Heart left ventricle (tissue), 16 donors: ENCODE measurements at places on chromosomes 1 and 21.

GRCh38 chr1:244980605-244981004, 116.3 kb upstream of the HNRNPU start:
- H3K27me3 ChIP-seq = no peaks in the 10 kb centered on the region
- DNase-seq = no peak
- no peaks in the 10 kb centered on the region for H3K4me1 ChIP-seq
- H3K4me3 ChIP-seq = no peak overlapping the region
- no peak overlapping the region for H3K27ac ChIP-seq

- no peaks in the 10 kb centered on the region for H3K27me3 ChIP-seq
- peaks cover 20% of the 10 kb centered on the region for H3K36me3 ChIP-seq
- H3K4me1 ChIP-seq = peaks cover 42% of the 10 kb centered on the region
- peak overlapping the region; percentile 71 for H3K27ac ChIP-seq
- peak; percentile 69 for DNase-seq
These were observed 28.8 kb downstream of the TAF5L start for GRCh38 chr1:229596925-229597699.

- H3K27ac ChIP-seq = no peak overlapping the region
- no peaks in the 10 kb centered on the region for H3K4me1 ChIP-seq
- H3K4me3 ChIP-seq = no peak overlapping the region
- H3K36me3 ChIP-seq = no peaks in the 10 kb centered on the region
- DNase-seq = no peak
These were observed 507.6 kb downstream of the NEGR1 start for GRCh38 chr1:71774705-71775104.

- H3K4me3 ChIP-seq = no peak overlapping the region
- H3K36me3 ChIP-seq = no peaks in the 10 kb centered on the region
- H3K27me3 ChIP-seq = no peaks in the 10 kb centered on the region
- no peak overlapping the region for H3K27ac ChIP-seq
- DNase-seq = peak; percentile 57
- peaks cover 35% of the 10 kb centered on the region for H3K4me1 ChIP-seq
These were observed 52.2 kb downstream of the SMYD2 start for GRCh38 chr1:214332946-214333798.

GRCh38 chr1:225437710-225438437, 10.0 kb upstream of the LBR start:
- H3K36me3 ChIP-seq = no peaks in the 10 kb centered on the region
- H3K27me3 ChIP-seq = no peaks in the 10 kb centered on the region
- peaks cover 5% of the 10 kb centered on the region for H3K4me1 ChIP-seq
- no peak overlapping the region for H3K27ac ChIP-seq
- no peak overlapping the region for H3K4me3 ChIP-seq
- DNase-seq = no peak

DNA sequence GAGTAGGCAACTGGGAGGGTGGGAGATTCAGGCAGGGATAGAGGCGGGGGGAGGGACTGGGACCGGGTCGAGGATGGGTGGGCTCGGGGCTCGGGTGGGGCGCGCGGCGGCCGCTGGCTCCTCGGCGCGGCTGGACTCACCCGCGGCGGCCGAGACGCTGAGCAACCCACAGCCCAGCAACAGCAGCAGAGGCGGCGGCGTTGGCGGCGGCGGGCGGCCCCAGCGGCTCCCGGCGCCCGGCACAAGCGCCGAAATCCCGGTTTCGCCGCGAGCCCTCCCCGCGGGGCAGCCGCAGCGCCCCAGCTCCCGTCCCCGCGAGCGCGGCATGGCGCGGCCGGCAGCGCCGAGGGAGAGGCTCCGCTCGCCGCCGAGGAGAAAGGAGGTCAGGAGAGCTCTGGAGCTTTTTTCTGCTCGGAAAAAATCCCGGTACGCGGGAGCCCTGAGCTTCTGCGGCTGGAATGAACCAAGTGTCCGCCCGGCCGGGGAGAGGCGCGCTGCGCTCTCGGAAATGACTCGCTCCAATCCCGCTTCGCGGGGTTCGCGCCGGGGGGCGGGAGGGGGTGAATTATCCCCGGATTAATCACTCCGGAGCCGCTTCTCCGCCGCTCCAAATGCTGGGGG, at the start of gene CSMD2:
Gene CSMD2 (minus strand): TSS at position 460 of the 621 bp plus-strand sequence. CDS start 133 bp downstream, at position 327.
- H3K27ac ChIP-seq = no peak within 1 kb of the TSS
- no peaks in the 10 kb centered on the region for H3K36me3 ChIP-seq
- peak within 1 kb of the TSS; percentile 32 for H3K4me3 ChIP-seq
- H3K4me1 ChIP-seq = peaks cover 13% of the 10 kb centered on the region
- H3K27me3 ChIP-seq = peaks cover 92% of the 10 kb centered on the region
- DNase-seq = peak; percentile 29

DNA sequence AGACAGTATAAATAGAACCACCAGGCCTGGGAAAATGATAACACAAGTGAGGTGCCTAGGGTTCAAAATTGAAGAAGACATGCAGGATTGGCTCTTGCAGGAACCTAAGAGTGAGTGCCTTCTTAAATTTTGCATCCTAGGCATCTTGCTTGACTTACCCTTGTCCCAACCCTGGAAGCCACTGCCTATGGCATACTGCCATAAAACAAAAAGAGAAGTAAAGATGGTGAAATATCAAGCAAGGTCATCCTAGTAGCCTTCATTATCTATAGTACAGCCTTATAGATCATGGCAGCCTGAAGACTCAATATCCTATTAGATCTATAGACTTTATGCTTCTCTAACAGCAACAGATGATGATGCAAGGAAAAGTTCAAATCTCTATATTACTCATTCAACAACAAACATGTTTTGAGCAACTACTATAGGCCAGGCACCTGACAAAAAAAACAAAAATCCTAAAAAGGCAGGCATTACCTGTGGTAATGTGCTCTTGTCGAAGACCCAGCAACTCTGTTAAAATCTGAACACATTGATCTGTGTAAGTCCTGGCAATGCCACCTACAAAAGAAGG, 6.3 kb downstream of the AP4B1 start:
- no peaks in the 10 kb centered on the region for H3K27me3 ChIP-seq
- peaks cover 16% of the 10 kb centered on the region for H3K36me3 ChIP-seq
- no peak for DNase-seq
- H3K4me1 ChIP-seq = no peaks in the 10 kb centered on the region
- H3K4me3 ChIP-seq = no peak overlapping the region

DNA sequence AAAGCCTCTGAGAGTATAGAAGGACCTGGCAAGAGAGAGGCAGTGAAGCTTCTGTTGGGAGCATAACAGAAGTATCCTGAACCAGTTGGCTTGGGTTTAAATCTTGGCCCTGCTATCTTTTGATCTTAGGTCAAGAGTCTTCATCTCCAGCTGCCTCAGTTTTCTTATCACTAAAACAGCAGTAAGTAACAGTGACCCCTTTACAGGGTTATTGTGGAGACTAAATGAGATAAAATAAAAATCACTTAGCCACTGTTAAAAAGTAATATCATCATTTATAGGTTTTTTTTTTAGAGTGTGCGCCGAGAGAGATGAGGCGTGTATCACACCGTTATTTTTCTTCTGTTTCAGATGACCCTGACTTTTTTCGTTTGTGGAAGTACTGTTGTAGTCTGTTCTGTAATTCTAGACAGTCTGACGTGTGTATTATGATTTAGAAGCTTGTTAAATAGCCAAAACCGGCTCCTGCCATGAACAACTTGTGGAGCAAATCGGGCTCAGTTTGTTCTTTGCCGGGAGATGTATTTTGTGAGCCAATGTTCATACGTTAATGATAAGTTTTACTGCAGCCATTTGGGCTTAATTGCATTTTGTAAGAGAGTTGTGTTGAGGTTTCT, 1.1 kb downstream of the THRAP3 start:
- H3K36me3 ChIP-seq = peaks cover 41% of the 10 kb centered on the region
- no peak for DNase-seq
- peaks cover 42% of the 10 kb centered on the region for H3K4me1 ChIP-seq
- peak overlapping the region; percentile 85 for H3K4me3 ChIP-seq
- H3K27ac ChIP-seq = peak overlapping the region; percentile 98
- H3K27me3 ChIP-seq = no peaks in the 10 kb centered on the region

GRCh38 chr1:208160259-208160819, 83.8 kb downstream of the PLXNA2 start:
- H3K4me1 ChIP-seq = peaks cover 85% of the 10 kb centered on the region
- no peaks in the 10 kb centered on the region for H3K36me3 ChIP-seq
- DNase-seq = no peak
- no peak overlapping the region for H3K4me3 ChIP-seq

DNA sequence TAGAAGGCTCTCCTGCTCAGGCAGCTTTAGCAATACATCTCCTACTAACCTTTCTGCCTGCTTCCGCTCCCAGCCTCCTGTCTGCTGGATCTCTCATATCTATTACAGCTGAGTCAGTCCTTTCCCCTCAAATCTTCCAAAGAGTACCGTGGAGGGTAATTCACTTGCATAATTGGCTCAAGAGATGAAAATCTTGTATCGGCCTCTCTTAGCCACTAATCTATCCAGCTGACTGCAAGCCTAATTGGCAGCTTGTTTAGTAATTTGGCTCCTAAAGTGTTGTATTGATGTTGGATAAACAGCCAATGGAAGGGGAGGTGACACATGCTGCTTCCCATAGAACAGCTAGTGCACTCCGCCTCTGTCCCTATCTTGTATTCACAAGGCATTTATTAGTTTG, 195.7 kb downstream of the GPATCH2 start:
- no peaks in the 10 kb centered on the region for H3K36me3 ChIP-seq
- no peak for DNase-seq
- no peak overlapping the region for H3K27ac ChIP-seq
- no peaks in the 10 kb centered on the region for H3K4me1 ChIP-seq

GRCh38 chr1:87388411-87388810, 59.7 kb downstream of the LMO4 start:
- no peaks in the 10 kb centered on the region for H3K36me3 ChIP-seq
- no peaks in the 10 kb centered on the region for H3K4me1 ChIP-seq
- no peaks in the 10 kb centered on the region for H3K27me3 ChIP-seq
- H3K4me3 ChIP-seq = no peak overlapping the region
- no peak overlapping the region for H3K27ac ChIP-seq

DNA sequence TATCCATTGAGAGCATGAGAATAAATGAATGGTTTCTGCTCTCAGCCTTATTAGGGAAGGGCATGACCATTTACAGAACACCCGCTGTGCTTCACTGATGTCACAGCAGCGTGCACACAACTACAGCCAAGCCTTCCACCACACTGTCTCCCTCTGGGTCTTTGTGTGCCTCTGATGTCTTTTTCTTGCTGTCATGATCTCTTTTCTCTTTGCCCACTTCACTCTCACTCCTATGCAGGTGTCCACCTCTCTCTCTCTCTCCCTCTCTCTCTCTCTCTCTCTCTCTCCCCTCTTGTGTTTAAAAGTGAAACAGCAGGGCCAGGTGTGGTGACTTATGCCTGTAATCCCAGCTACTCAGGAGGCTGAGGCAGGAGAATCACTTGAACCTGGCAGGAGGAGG, 232.5 kb upstream of the JUN start:
- H3K4me1 ChIP-seq = peaks cover 73% of the 10 kb centered on the region
- H3K4me3 ChIP-seq = no peak overlapping the region
- no peak for DNase-seq
- H3K36me3 ChIP-seq = no peaks in the 10 kb centered on the region
- H3K27me3 ChIP-seq = no peaks in the 10 kb centered on the region

DNA sequence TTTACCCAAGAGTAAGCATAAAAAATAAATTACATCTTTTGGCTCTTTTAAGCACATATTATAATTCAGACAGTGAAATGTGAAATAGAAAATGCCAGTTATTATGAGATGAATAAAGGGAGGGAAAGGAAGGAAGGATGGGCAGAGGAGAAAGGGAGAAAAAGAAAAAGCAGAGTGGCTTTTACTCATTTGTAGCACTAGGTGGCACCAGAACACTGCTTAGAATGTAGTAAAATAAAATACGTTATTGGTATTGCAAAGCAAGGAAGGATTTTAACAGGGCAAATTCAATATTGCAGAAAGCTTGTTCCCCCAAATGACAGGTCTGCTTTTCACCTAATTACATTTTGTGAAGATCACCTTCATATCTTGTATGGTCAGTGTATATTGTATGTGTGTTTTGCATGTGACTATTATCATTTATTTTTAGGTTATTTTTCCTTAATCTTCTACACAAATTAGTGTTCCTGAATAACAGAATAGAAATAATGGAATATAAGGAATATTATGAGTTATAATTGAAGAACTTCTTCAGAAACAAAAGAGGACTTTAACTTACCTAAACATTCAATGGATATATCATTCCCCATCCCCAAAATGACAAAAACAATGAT, 9.1 kb upstream of the PCNX2 start:
- H3K27ac ChIP-seq = no peak overlapping the region
- H3K4me3 ChIP-seq = no peak overlapping the region

GRCh38 chr1:167905671-167906070, 8.3 kb downstream of the ADCY10 start:
- H3K27ac ChIP-seq = no peak overlapping the region
- no peak overlapping the region for H3K4me3 ChIP-seq
- H3K36me3 ChIP-seq = no peaks in the 10 kb centered on the region
- H3K27me3 ChIP-seq = no peaks in the 10 kb centered on the region

DNA sequence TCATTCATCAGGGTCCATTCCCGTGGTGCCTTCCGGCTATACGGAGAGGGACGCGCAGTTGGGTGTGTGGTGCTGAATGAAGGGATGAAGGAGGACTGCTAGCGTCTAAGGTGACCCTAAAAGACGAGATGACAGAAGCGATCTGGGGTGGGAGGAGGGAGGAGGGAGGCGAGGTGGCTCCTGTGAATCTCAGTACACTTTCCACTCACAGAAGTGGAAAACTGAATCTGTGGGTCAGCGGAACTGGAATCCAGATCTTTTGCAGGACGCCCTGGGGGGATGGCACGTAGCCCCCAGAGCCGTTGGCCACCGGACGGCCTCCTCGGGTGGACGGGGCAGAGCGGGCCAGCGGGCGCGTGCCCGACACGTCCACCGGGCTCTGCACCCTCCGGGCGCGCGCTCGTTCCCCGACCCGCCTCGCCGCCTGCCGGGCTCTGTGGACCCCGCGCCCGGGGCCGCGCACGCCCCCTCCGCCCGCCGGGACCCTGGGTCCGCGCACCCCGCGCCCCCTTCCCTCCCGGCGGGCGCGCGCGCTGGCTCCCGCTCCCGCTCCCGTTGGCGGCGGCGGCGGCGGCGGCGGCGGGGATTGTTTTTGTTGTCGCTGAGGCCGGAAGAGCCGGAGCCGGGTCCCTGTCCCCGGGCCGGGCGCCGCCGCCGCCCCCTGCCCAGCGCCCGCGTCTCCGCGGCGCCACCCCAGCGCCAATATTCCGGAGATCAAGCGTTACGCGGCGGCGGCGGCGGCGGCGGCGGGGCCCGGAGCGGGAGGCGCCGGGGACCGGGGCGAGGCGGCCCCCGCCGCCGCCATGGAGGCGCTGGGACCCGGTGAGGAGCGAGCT, at the start of gene AGO4:
Gene AGO4 (plus strand): TSS at position 403 of the 836 bp plus-strand sequence. CDS start 401 bp downstream, at position 804.
- H3K4me1 ChIP-seq = peaks cover 11% of the 10 kb centered on the region
- no peaks in the 10 kb centered on the region for H3K36me3 ChIP-seq
- H3K27me3 ChIP-seq = no peaks in the 10 kb centered on the region
- H3K4me3 ChIP-seq = peak within 1 kb of the TSS; percentile 97
- DNase-seq = peak; percentile 79

- no peak overlapping the region for H3K27ac ChIP-seq
- peak; percentile 49 for DNase-seq
- peaks cover 12% of the 10 kb centered on the region for H3K4me1 ChIP-seq
- H3K36me3 ChIP-seq = no peaks in the 10 kb centered on the region
- no peaks in the 10 kb centered on the region for H3K27me3 ChIP-seq
These were observed 8.9 kb upstream of the ADORA3 start for GRCh38 chr1:111512132-111512889.

- H3K27me3 ChIP-seq = no peaks in the 10 kb centered on the region
- H3K27ac ChIP-seq = no peak overlapping the region
- no peak for DNase-seq
- H3K4me3 ChIP-seq = no peak overlapping the region
- H3K36me3 ChIP-seq = no peaks in the 10 kb centered on the region
- no peaks in the 10 kb centered on the region for H3K4me1 ChIP-seq
These were observed 94.1 kb downstream of the ACTL8 start for GRCh38 chr1:17849216-17849615.

- no peak overlapping the region for H3K4me3 ChIP-seq
- DNase-seq = no peak
- H3K27ac ChIP-seq = no peak overlapping the region
- H3K4me1 ChIP-seq = peaks cover 25% of the 10 kb centered on the region
These were observed 24.3 kb upstream of the NBL1 start for GRCh38 chr1:19619697-19620384.
